ENCODE measurements at places on chromosomes 11 and 22.

- DNase-seq = no peak
Measured at GRCh38 chr11:72244060-72244360, at the start of gene PHOX2A. Gene PHOX2A, minus strand, starts transcription at chr11:72244176. Its CDS starts 172 bp downstream, at chr11:72244004.

DNA sequence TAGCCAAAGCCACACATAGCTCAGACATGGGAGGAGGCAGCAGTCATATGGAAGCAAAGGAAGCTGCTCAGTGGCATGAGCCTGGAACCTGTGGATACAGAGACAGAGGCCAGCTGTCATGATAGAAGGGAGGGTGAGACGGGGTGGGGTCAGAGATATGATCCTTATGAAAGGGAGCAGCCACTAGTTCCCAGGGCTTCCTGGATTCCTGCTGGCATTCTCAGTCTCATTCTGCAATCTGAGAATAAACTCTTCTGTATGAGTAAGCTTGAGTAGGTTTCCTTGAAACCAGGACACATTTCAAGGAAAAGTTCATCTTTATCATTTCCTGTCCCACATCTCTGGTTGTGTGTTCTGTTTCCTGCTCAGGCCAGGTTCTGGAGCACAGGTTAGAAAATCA lies 220.2 kb upstream of the SNX19 start:
- no peak for DNase-seq

DNA sequence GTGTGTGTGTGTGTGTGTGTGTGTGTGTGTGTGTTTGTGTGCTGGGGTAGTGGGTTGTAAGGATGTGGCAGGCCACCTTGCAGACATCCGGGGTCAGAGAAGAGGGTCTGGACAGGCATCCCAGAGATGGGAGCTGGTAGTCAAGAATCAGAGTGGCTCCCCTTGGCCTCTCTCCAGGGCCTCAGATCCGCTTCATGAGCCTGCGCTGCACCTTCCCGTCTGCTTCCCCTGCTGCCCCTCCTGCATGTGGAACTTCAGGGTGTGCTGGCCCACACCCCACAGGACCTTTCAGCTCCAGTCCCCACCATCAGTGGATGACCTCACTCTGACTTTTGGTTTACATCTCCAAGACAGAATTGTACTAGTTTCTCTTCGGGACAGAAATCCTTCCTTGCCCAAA lies 31.2 kb downstream of the TREH start:
- no peak for DNase-seq

- DNase-seq = no peak
Measured at GRCh38 chr11:128582496-128583366, 4.6 kb downstream of the ETS1 start.

GRCh38 chr11:36534276-36534840 lies 24.3 kb upstream of the TRAF6 start:
- DNase-seq = no peak

DNA sequence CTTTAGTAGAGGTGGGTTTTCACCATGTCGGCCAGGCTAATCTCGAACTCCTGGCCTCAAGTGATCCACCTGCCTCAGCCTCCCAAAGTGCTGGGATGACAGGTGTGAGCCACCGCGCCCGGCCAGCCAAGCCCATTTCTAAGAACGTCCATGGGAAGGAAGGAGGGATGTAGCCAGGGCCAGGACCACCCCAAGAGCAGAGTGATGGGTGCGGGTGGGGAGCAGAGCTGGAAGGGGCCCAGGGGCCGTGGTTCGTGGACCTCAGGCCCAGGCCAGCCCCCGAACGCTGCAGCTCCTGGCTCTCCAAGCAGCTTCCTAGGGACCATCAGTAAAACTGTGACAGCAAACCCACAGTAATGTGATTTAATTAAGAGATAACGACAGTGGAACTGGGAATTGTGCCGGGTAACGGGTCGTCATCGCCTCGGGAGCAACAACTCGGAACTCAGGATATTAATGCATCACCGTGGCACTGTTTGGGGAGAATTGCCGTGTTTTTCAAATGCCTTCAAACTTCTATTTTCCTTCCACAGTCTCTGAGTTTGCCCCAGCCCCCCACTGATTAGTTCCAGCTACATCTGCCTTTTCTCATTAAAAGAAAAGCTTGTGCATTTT lies 74.3 kb downstream of the BRD1 start:
- no peak for DNase-seq

DNA sequence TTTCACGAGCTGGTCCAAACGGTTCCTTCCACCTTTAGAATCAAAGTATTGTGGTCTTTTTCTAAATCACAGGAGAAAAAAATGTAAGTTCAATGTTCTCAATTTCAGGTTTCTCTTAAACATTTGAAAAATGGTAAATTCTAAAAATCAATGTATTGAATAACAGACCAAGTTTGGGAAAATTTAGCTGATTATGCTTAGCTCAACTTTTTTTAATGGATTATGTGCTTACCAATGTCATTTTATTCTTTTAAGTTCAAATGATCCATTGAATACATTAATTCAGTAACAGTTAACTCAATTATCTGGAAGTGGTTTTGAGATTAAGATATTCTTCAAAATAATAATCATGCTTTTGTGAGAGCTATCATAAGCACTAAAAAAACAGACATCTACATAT lies 5.1 kb downstream of the PRDM10 start:
- no peak for DNase-seq

- DNase-seq = no peak
Measured at GRCh38 chr11:96045622-96046456, 121.9 kb upstream of the MTMR2 start.

GRCh38 chr11:19437760-19438159 lies 197.0 kb upstream of the E2F8 start:
- no peak for DNase-seq

DNA sequence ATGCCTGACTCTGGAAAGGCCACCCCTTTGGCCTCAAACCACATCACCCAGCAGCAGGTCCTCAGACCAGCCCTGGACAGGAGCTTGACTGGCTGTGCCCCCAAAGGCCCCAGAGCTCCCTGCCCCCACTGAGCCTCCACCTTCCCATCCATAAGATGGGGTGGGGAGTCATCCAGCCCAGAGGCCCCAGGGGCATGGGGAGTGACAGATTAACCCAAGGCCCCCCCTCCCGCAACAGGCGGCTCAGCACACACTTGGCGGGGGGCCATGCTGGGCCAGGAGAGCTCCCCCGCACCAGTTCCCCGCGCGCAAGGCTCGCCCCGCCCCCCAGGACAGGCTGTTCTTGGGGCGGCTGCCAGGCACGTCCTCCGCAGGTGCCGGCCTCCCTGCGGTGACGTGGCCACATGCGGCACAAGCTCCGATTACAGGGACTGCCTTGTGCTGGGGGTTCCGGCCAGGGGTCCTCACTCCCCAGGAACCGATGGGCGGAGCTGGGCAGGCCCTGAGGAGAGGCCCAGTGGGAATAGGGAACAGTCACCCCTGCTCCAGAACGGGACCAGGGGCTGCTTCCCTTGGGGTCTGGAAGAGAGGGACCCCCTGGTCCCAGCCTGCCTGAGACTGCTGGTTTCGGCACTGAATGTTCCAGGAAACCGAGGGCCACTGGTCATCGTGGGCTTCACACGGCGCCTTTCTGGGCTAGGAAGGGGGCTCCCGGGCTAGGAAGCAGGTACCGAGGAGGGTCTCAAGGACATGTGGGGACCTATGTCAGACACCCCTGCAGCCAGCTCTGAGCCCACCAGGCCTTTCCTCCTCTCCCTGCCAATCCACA lies 5.1 kb upstream of the CDKN1C start:
- DNase-seq = peak; percentile 56

DNA sequence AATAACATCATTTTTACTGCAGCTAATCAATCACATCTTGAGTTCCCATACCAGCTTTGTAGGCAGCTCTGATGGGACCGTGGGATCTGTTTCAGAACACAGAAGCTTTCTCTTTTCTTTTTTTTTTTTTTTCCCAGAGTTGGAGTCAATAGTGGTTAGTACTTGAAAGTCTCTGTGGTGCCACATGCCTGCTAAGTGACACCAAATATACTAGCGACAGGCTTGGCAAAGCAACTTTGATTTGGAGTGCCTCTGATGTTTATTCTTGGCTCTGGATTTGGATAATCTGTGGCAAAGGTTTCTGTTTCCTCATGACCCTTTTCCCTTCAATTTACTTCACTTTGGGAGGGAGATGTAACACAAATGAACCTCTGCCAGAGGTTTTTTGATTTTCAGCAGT lies 681.4 kb upstream of the TENM4 start:
- DNase-seq = no peak

- DNase-seq = no peak
Measured at GRCh38 chr11:76676636-76677457, 6.3 kb upstream of the LRRC32 start.

Measured in NCI-H1436 treated with DMSO at 0.1 percent for 48 hours (cell line).